Sciatic nerve (tissue), 2 donors: ENCODE measurements at places on chromosomes 2 and 18. TPM values are rescaled to one million over a fixed set of nuclear protein-coding genes. Genes with fewer than 3 reads are reported as not detected.

Gene FLACC1
- total RNA-seq = 5.4 TPM

Gene RANBP2
- total RNA-seq = 86.9 TPM

Gene COL4A3
- 7.0 TPM for total RNA-seq

Gene PIEZO2
- 26.8 TPM for total RNA-seq

Gene KIF3C
- 56.6 TPM for total RNA-seq

Gene TMEM198
- total RNA-seq = 2.1 TPM

Gene DSG1
- total RNA-seq = 0.04 TPM
